ENCODE measurements at places on chromosomes 3 and 15.

DNA sequence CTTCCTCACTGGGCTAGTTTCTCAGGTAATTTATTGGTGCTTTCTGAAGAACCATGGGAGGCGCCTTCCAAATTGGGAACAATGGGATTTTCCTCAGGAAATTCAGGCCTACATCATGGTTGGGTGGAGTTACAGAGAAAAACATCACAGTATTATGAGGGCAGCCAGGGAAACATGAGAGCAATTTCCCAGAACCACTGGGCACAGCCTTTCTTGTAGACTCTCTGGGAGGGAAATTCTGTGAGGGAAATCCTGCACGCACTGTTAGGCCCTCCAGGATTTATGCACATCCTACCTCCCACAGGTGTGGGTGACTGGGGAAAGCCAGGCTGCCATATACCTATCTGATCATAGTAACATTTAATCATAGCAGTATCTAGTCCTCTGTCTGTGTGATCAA, 13.2 kb downstream of the POPDC2 start:
- no peak for DNase-seq

- no peak for DNase-seq
Measured at GRCh38 chr3:190568036-190568435, 54.2 kb downstream of the IL1RAP start.

GRCh38 chr3:5694266-5694665, 506.8 kb downstream of the EDEM1 start:
- no peak for DNase-seq

GRCh38 chr3:169179722-169180121, 483.8 kb downstream of the MECOM start:
- DNase-seq: no peak

- DNase-seq: peak; percentile 74
Measured at GRCh38 chr15:43225201-43225949, 4.6 kb upstream of the EPB42 start.

- DNase-seq: peak; percentile 46
Measured at GRCh38 chr3:102361101-102361500, 73.7 kb upstream of the ZPLD1 start.

DNA sequence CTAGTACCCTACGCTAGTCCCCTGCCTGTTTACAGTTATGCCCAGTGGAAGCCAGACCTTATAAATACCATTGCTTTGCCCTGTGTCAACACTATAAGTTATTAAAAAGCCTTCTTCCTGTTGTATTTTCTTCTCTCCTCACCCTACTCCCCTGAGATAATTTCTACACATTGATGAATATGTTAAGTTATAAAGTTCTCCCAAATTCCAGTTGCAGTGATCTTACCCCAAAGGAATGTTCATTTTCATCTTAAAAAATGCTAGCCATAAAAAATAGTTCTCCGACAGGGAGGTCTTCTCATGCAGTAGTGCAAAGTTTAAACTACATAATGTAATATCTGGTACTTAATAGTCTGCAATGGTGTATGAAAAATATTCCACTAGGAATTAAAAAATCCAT, 58.6 kb downstream of the MAP2K5 start:
- DNase-seq: no peak

DNA sequence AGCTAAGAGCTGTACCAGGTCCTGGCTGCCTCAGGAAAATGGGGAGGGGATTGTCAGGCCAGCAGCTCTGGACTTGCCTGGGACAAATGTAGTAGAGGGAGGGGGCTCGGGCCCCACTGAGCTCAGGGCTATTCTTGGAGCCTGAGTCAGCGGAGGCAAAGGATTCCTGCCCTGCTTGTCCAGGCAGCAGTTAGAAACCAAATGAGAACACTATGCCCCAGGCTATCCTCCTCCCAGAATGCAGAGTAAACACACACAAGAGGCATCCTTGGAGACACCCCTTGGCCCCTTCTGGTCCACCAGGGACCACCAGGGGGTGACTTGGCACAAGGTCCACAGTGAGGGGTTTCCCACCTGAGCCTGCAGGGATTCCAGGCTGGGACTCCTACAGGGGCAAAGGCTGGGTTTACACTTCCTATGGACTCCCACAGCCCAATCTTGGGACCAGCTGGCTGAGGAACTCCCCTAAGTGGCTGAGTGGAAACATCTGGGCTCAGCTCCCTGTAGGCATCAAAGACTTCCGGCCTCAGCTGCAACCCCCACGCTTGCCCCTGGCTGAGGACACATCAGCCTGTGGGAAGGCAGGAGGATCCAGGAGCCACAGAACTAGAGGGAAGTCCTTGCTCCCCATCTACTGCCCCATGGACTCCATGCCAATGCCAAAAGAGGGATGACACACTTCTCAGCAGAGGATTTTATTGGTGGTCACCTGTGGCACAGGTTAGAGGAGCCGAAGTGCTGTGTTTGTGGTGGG, 3.4 kb upstream of the COL7A1 start:
- peak; percentile 85 for DNase-seq

DNA sequence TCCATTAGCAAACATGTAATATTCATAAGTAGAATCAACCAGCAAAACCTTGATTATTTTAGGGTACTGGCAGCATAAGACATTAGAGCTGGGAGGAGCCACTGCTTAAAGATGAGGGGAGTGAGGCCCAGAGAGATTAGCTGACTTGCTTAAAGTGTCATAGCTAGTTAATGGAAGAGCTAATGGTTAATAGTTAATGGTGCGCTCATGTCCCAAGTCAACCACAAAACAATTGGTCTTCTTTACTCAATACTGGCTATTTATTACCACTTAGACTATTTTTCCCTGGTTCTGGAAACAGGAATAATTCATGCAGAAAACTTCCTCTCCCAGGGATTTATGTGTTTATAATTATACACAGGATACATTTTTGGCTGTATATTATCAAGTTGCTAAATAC, 33.1 kb downstream of the EIF4E3 start:
- no peak for DNase-seq

- DNase-seq: peak; percentile 9
Measured at GRCh38 chr3:160618363-160618762, 53.0 kb upstream of the KPNA4 start.

- DNase-seq: no peak
Measured at GRCh38 chr3:14278799-14279625, 100.4 kb downstream of the LSM3 start.

DNA sequence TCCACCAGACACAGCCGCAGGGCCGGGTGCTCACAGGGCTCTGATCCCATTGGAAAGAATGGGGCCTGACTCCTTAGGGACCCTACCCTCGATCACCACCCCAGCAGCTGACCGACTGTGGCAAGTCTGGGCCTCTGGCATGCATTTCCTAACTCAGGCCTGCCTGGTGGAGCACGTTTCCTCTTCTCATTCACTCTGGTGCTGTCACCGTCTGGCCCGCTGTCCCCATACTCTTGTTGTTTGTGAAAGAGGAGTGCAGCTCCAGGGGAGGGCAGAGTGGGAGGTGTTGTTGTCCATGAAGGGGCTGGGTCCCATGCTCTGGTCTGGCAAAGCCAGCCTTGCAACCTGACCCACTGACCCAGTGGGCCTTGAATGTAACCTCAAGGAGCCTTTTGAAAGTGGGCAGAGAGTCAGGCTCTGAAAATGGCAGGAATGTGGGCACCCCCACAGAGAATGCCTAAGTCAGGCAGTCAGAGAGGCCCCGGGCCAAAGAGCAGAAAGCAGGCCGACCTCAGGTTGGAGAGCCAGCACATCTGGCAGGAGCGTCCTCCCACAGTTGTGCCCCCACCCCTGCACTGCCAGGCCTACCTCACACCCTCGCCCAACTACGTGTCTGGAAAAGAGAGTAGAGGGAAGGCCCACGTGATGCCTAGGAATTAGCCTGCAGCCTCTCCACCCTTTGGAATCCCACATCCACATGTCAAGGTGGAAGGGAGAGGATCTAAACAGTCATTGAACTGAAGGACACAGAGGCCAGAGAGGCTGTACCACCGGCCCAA, 10.9 kb downstream of the SEMA7A start:
- no peak for DNase-seq

- DNase-seq: no peak
Measured at GRCh38 chr3:149366031-149366430, 11.4 kb downstream of the TM4SF1 start.

- no peak for DNase-seq
Measured at GRCh38 chr15:58477170-58477569, 45.4 kb downstream of the LIPC start.

DNA sequence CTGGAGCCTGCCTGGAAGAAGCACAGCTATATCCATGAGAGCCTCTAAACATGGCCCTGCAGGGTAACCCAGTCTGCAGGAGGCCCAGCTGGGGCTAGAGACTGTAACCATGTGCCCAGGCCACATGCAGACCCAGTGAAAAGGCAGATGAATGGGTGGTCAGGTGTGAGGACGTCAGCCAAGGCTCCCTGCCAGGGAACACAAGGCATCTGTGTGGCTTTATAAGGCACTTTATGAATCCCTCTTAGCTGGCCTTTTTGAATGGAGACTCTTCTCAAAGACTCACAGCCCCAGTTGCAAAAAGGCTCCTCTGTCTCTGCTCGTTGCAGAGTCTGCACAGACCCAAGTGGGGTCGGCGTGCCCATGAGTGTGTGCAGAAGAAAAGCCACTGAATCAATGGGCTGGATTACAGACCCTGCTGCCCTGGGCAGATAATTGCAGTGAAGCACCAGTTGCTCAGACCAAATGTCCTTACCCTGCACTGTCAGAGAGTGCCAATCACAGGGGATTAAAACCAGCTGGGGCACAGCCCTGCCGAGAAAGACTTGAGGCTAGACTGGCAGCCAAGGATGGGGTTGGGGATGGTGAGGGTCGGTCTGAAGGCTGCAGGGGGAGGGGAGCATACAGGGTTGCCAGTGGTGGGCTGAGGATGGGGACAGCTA, 154.2 kb downstream of the RAB11A start:
- peak; percentile 88 for DNase-seq

DNA sequence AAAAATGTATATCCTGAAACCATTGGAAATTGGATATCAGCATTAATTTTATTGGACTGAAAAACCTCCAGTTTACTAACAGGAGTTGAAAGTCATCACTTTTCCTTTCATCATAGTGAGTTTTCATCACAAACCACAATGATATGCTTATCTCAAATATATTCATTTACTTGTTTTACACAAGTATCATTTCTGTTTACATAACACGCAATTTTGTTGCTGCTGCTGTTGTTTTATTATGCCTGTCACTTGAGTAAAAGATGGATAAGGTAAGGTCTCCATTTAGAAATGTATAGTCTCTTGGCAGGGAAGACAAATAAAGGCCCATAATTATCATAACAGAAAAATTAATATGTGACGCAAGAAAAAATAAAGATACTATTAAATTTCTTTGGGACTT, 199.2 kb downstream of the TP63 start:
- DNase-seq: no peak

DNA sequence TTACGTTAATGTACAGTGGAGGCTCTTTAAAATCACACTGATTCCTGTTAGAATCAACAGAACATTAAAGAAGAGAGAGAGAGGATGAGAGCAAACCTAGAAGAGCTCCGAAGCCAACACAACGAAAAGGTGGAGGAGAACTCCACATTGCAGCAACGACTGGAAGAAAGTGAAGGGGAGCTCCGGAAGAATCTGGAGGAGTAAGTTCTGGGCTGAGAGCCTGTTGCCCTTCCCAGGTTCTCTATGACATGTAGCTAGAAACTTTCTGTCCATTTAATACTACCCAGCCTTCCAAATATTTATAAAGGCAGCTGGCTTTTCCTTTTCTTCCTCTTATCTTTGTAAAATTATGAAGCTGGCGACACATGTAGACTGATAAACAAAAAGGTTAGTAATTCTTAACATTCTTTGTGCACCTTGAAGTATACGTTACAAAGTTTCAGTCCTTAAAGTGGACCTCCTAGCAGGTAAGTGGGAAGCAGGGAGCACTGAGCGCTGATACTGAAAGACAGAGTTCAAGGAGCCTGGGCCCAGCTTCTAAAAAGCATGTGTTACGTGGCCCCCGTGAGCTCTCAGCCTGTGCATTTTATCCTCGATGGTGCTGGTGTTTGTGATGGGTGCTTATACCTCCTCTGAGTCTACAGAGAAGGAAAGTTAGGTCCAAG, 75.9 kb downstream of the CGNL1 start:
- DNase-seq: no peak

GRCh38 chr15:62413153-62413552, 248.1 kb upstream of the C2CD4B start:
- DNase-seq: peak; percentile 53

DNA sequence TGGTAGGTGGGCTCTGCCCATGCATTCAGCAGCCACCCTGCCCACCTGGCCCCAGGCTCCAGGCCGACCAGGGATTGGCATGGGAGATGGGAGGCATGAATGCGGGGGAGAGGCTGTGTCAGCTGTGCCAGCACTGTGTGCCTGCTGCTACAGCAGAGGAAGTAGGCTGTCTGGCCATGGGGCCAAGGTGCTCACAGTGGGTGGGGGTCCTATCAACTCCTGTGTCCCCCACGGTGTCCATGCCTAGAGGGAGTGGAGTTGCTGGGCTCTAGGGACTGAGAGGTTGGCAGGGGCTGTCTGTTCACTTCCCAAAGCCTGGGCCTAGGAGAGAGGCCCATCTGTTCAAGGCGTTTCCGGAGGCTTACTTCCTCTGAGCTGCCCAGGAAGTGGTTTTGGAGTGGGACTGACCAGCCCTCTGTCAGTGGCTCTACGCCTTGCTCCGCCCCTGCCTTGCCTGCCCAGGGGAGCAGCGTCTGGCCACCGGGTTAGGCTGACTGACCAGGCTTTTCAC, 5.8 kb downstream of the PRKCD start:
- DNase-seq: no peak

DNA sequence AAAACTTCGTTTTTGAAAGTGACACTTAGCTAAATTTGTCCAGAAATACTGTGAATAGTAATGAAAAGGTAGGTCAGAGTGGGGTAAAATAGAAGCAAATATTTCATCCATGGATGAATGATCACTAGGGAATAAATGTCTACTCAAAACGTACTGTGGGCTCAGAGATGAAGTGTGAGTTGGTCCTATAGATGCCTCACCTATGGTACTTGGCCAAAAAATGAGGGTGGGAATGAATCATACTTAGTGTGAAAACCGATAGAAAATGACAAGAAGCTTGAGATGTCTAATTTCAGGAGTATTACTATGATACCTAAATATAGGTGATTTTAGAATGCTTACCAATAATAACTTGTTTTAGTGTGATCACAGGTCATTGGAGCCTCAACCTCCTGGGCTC, 155.9 kb downstream of the GMNC start:
- DNase-seq: no peak

DNA sequence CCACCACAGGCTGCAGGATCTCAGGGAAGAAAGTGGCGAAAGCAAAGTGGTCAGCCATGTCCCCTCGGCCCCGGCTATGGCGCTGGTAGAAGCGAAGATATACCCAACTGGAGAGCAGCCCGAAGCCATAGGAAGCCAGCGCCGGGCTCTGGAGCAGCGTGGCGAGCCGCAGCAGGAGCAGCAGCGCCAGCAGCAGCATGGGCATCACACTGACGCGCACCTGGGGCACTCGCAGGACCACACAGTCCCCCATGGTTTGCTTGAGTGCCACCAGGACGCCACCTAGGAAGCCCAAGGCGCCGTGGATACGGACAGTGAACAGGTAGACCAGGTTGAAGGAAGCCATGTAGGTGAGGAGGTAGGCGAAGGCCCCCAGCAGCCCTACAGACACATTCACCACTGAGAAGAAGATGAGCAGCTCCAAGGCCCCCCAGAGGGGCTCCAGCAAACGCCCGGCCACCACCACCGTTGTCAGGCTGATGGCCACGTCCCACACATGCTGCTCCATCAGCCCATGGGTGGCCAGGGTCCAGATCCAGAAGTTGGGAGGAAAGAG, 888 bp downstream of the TMEM115 start:
- no peak for DNase-seq
